Activated CD4-positive, alpha-beta T cell treated with anti-CD3 and anti-CD28 coated beads for 24 hours (primary cell): ENCODE measurements at places on chromosomes 4 and X.

DNA sequence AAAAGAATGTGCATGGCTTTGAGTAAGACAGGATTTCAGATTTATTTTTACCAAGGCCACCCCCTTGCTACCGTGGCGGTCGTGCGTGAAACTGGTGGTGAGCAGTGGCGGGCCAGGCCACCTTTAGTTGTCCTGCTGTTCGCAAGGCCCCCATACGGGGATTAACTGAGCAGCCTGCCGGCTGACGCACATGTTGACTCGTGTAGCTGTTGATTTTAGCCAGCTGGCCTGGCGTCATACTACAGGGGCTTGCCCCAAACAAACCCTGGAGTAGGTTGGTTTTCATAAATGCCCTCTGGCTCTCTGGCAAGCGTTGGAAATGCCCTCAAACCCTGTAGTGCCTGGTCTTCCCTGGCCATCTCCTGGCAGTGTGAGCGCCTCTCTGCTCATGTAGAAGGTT, 28.4 kb downstream of the WFS1 start:
- DNase-seq = no peak

DNA sequence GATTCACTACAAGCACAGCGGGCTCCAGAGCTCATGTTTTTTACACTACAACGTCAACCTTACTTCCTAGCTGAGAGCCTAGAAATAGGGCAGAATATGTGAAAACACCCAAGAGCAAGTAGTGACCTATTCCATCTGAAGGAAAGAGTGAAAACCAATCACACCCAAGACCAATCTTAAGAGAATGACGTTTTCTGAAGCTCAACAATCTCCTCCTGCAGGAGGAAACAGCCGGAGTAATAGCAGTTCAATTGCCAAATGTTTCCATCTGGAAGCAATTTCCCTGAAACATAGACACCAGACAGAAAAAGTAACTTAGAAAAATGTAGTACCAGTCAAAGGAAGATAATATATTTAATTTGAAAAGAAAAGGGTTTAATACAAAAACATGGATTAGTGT, 142.4 kb downstream of the ANXA5 start:
- DNase-seq = no peak

- no peak for DNase-seq
Observed at GRCh38 chrX:106249706-106250379, 81.7 kb downstream of the PWWP3B start.

DNA sequence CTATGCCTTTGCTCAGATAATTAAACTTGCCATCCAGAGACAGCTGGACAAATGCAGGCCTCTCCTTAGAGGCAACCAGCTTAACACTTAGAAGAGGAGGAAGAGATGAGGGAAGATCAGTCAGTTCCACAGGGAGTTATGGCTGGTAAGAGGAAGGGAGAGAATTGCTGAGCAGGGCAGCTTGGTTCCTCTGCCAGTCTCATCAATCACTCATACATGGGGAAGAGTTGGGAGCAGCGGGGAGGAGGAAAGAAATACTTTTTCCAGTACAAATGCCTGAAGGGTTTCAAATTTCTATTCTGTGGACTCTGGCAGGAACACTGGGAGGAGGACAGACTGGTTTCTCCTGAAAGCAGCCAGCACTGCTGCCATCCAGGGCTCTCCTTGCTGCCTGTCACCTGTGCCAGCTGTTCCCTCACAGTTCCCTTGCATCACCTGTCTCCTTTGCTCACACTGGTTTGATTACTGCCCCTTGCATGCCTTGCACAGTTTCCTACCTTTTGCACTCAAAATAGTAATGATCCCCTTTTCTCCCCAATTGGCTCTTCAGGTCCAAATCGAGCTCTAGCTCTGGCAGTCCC, 59.5 kb downstream of the PGRMC2 start:
- DNase-seq = no peak

- no peak for DNase-seq
Observed at GRCh38 chr4:104896660-104897645, 249.7 kb upstream of the TET2 start.

GRCh38 chr4:105741548-105741947, 33.0 kb downstream of the GSTCD start:
- no peak for DNase-seq
